GM03348 (cell line): ENCODE measurements at places on chromosomes 5 and 9.
A peak's percentile ranks its signal among the peaks of the same experiment; 100 is the strongest.

DNA sequence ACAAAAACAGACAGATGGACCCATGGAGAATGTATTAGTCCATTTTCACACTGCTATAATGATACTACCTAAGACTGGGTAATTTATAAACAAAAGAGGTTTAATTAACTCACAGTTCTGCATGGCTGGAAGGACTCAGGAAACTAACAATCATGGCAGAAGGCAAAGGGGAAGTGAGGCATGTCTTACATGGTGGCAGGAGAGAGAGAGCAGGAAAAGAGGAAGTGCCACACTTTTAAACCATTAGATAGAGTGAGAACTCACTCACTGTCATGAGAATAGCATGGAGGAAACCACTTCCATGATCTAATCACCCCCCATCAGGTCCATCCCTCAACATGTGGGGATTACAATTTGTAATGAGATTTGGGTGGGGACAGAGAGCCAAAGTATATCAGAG is 808.9 kb downstream of the CDH12 start:
- DNase-seq, result no peak

- no peak for DNase-seq
These were observed 88.2 kb upstream of the HAND1 start for GRCh38 chr5:154566146-154566680.

- DNase-seq, result peak; percentile 35
These were observed 789 bp downstream of the SEMA6A start for GRCh38 chr5:116573702-116574366.

DNA sequence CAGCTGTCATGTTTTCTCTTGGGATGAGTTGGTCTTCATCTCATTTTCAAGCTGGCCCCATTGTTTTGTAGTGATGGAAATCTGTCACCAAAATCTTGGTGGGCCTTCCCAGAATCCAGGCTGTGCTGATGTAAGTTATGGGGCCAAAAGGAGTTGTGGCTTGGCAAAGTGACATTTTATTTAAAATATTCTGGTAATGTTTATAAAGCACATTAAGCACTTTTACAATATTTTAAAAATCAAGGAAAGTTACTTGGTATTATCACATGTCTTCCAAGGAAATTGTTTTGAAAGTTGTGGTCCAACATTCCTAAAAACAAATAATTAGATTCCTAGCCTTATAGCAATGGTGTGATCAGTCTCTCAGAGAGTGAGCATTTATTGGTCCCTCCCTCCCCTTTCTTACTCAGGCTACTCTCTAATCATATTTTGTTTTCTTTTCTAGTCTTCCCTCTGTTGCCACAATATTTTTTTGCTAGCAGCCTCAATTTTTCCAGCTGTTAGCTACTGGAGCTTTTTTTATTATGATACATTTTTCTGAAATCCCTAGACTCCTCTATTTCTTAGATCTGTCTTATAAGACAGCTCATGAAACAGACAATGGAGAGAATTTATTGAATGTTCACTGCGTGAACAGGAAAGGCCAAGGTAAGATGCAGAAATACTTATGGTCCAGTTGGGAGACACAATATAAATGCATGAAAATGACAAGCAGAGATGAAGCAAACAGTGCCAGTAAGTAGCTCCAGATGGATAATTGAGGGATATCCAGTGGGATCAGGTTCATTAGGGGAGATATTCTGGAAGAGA is 408.1 kb upstream of the ZNF608 start:
- peak; percentile 13 for DNase-seq

- peak; percentile 88 for DNase-seq
These were observed 40.3 kb downstream of the NUP188 start for GRCh38 chr9:128987805-128988204.

DNA sequence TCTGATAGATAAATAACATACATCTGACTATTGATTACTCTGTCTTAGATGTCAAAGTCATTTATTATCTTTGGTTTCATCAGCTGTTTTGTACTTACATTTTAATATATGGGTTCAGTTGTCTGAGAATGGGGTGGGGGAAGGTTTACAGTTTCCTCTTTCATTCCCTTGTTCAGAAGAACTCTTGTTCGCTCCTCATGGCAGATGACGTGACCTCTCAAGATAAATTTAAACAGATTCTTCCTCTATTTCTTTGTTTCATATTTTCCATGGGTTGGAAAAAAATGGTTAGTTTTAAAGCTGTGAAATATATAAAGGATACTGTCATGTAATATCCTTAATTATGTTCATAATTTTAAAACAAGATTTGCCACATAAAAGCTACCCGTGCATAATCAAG is 61.4 kb downstream of the TSSK1B start:
- no peak for DNase-seq

- DNase-seq, result no peak
These were observed 20.7 kb upstream of the TRIM36 start for GRCh38 chr5:115190388-115190787.

GRCh38 chr5:61307191-61307590 is 24.9 kb upstream of the ZSWIM6 start:
- DNase-seq, result no peak

DNA sequence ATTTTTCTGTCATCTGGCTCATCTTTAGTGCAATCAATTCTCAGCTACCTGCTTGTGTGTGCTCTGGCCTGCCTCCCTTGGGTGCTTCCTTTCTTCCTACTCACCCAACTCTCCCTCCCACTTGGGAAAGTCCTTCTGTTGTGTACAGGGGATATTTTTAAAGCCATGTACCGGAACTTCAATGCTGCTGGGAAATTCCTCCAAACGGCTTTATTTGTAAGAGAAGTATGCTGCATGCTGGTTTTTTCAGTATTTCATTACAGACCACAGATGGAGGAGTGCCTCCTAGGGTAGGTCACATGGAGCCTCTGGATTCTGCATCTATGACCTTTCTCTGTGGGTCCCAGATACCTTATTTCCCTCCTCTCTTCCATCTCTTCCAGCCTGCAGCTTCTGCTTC is 5.4 kb upstream of the HMHB1 start:
- no peak for DNase-seq

DNA sequence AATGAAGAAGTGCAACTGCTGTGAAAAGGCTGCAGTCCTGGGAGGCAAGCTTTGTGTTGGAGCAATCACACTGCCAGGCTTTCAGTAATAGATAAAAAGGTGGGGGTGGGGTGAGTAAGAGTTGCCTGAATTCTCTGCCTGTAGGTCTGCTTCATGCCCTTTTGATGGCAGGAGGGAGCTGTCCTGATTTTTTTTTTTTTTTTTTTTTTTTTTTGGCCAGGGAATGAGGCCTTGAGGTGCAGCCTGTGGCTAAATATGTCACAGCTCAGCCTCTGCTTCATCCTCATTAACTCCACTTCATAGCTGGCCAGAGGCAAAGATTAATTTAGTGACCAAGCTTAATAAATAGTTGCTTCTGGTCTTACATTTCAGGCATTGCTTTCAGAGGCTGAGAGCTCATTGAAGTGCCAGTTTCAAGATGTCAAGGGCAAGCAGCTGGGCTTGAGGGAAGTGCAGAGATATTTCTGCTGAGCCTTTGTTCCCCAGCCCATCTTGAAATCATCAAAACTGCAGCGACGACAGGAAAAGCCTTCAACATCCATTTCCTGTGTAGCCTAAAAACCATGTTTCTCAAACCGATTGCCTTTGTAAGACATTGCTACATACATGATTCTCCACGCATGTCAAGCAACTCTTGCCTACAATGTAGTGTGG is 134.7 kb downstream of the MACIR start:
- peak; percentile 27 for DNase-seq

GRCh38 chr5:132054031-132054696 is 6.3 kb upstream of the IL3 start:
- DNase-seq, result no peak

GRCh38 chr5:39187831-39188731 is 31.3 kb downstream of the FYB1 start:
- no peak for DNase-seq

DNA sequence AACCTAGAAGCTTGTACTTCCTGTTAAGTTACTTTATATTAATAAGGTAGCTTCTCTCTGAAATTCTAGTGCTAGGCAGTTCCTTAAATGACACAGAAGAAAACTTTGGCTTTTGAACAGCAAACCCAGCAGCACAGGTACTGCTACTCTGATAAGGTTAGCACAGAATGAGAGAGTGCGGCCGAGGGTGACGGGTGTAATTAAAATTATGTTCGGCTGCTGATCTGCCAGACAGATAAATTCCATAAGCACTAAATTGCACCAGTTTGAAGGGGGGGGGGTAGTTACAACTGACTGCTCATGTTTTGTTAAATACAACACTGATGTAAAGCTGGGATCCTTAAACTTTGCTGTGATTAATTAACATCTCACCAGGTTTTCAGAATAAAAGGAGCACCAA is 475.1 kb downstream of the SPOCK1 start:
- no peak for DNase-seq

GRCh38 chr5:6544561-6544935 is 88.3 kb downstream of the NSUN2 start:
- no peak for DNase-seq

DNA sequence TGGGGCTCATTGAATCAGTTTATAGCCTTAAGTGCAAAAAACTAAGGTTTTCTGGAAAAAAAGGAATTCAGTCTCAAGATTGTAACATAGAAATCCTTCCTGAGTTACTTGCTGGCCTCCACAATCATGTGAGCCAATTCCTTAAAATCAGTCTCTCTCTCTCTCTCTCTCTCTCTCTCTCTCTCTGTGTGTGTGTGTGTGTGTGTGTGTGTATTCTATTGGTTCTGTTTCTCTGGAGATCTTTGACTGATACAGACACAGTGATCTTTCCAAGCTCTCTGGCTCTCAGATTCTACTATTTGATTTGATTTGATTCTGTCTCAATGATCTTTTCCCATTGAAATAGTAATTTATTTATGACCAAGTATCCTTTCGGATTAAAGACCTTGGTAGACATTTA is 74.6 kb downstream of the CFAP95 start:
- DNase-seq, result no peak

DNA sequence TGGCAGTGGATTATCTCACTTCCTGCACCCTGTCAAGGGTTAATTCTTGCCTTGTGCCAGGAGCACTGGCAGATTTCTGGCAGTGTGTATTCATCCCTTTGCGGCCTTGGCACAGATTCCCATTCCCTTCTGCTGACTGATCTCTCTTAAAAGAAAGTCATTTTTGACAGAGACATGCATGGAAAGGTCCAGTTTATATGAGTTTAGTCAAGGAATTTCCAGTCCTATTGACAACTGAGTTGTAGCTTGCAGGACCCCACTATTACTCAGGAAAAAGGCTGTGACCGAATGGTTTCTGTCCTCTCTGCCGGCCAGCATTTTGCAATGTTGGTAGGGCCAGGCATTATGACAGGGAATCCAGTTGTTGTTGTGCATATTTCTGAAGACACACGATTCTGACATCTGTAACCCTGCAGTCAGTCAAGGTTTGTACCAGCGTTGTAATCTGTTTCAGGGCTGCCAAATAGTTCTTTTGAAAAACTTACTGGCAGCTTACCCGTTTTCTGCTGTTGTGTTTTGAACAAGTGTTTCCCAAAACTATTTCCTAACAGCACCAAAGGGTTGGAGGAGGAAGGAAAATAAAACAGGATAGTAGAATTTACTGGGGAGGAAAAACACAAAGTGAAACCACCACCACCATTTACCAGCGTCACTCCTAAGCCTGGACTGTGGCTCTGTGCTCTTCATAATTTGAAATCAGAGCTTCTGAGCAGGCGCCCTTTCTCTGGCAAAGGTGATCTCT is 243.4 kb upstream of the KLF4 start:
- peak; percentile 51 for DNase-seq

GRCh38 chr5:23223846-23224245 is 283.6 kb upstream of the PRDM9 start:
- DNase-seq, result no peak

GRCh38 chr5:2191972-2192371 is 309.2 kb upstream of the IRX4 start:
- DNase-seq, result no peak

DNA sequence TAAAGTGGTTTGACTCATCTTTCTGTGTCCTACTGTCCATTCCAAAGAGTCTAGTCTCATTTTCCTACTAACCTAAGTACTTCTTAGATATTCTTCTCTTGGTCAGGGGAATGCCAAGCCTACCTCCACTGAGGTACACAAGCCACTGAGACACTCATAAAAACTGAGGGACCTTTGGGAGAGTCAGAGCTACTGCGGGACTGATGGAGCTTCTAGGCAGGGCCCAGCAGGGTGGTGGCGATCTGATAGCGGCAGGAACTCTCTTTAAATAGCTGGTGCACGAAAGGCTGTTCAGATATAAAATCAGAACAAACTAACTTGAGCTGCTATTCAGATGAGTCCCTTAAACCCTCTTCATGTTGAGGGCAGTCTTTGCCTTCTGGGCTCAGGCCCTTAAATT is 14.7 kb downstream of the NUP214 start:
- DNase-seq, result no peak

DNA sequence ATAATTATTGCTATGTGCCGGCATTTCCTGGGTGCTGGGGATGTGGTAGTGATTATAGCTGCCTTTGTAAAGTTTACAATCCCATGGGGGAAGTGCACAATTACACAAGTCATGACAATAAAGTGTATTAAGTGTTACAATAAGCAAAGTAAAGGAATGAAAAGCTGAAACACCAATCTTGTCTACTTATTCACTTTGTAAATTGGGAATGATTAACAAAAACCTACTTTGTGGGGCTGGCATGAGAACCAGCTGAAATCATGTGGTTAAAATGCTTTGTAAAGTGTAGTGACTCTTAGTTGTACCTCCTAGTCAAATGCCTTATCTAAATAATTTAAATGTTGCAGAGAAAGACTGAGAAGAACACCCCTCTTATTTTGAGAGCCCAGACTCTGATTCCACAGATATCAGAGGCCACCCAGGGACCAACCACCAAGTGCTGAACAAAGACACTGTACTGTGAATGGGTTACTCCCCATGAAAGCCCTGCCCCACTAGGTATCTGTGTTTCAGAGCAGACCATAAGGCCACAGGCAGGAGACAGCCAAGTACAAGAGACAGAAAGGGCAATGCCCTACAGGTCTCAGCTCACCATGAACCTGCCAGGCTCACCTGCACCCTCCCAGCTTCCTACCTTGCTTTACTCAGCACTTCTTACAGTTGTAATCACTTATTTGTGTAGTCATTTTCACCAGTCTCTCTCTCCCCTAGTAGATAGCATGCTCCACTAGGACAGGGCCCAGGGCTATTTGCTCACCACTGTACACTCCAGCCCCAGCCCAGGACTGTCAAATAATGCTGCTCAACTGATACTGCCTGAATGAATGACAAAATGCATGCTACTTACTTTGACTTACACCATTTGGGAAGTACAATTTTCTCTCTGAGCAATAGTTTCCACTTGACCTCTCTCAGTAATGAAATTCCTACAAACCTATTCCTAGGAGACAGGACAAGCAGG is 101.6 kb upstream of the APC start:
- no peak for DNase-seq

DNA sequence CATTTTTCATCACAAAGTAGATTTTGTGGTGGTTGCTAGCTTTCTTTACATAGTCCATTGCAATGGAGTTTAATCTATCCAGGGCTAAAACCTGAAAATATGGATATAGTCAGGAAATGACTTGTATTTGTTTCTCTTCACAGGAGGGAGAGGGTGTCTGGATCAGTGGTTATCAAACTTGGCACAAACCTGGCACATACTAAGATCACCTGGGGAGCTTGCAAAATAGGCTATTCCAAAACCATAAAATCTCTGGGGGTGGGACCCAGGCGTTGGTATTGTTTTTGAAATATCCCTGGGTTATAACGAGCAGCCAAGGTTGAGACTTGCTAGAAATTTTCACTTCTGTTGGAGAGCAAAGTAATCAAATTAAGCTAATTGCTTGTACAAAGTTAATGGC is 179.9 kb downstream of the PCSK1 start:
- no peak for DNase-seq

GRCh38 chr9:135456436-135457104 is 23.0 kb upstream of the PPP1R26 start:
- DNase-seq, result no peak
